ENCODE measurements at places on chromosomes 12 and 14. TPM values are rescaled to one million over a fixed set of nuclear protein-coding genes. Genes with fewer than 3 reads are reported as not detected.

The ANO4 gene
- not detected for total RNA-seq

DNA sequence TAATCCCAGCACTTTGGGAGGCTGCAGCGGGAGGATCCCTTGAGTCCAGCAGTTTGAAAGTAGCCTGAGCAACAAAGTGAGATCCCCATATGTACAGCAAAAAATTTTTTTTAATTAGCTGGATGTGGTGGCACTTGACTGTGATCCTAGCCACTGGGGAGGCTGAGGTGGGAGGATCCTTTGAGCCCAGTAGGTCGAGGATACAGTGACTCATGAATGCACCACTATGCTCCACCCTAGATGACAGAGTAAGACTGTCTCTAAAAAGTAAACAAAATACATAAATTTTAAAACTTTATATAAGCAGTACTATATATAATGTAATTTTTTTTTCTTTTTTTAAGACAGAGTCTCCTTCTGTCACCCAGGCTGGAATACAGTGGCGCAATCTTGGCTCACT, 115.4 kb downstream of the ESR2 start:
- H3K36me3 ChIP-seq = peaks cover 65% of the 10 kb centered on the region
- peak; percentile 30 for ATAC-seq
- peaks cover 12% of the 10 kb centered on the region for H3K4me1 ChIP-seq
- H3K27ac ChIP-seq = no peak overlapping the region
- H3K27me3 ChIP-seq = no peaks in the 10 kb centered on the region
- no peak overlapping the region for H3K4me3 ChIP-seq

The CLEC2D gene
- 267 TPM for total RNA-seq

- H3K36me3 ChIP-seq = peaks cover 21% of the 10 kb centered on the region
- H3K4me1 ChIP-seq = peaks cover 6% of the 10 kb centered on the region
- H3K27ac ChIP-seq = no peak overlapping the region
Measured at GRCh38 chr14:49920935-49921334, 28.1 kb downstream of the ARF6 start.

- no peak overlapping the region for H3K27ac ChIP-seq
- H3K36me3 ChIP-seq = no peaks in the 10 kb centered on the region
- H3K4me1 ChIP-seq = no peaks in the 10 kb centered on the region
Measured at GRCh38 chr14:84804468-84804867, 725.5 kb upstream of the FLRT2 start.

The SPIC gene
- not detected for total RNA-seq

The GPR68 gene
- total RNA-seq = 44.8 TPM

- H3K27ac ChIP-seq = no peak overlapping the region
- no peak overlapping the region for H3K4me3 ChIP-seq
- H3K27me3 ChIP-seq = peaks cover 3% of the 10 kb centered on the region
- H3K36me3 ChIP-seq = no peaks in the 10 kb centered on the region
Measured at GRCh38 chr12:118480235-118480634, 103.9 kb downstream of the SUDS3 start.

DNA sequence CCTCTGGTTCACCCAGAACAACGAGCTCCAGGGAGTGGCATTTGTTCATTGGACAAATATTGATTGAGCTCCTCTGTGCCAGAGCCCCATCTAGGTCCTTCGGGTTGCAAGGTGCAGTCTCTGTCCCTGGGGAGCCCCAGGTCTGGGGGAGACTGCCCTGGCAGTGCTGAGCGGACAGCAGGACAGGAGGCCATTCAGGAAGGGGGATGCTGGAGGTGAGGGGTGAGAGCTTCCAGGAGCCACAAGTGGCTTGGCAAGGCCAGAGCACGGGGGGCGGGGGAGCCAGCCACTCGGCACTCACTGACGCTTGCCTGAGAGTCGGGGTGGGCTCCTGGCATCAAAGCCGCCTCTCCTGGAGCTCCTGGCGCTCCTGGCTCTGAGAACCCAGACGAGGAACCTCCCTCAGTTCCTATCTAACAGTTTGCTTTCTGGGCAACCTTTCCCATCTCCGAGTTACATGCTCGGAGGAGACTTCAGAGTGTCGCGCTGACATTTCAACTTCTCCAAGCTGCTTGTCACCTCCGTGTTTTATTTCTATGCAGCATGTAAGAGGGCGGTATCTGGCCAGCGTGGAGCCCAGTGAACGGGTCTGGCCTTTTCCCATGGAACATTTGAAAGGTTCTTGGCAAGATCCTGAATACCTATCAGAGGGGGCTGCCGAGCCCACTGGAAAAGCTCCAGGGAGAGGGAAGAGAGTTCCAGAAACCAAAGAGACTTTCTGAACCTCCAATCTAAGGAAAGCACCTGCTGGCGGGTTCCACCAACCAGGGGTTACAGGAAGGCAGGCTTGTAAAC, 62.0 kb upstream of the BCL11B start:
- no peak overlapping the region for H3K4me3 ChIP-seq
- H3K27ac ChIP-seq = no peak overlapping the region
- peaks cover 9% of the 10 kb centered on the region for H3K27me3 ChIP-seq
- no peaks in the 10 kb centered on the region for H3K4me1 ChIP-seq

- ATAC-seq = no peak
- H3K27ac ChIP-seq = peak overlapping the region; percentile 98
- peak overlapping the region; percentile 17 for H3K4me3 ChIP-seq
Measured at GRCh38 chr12:112421363-112421762, 2.6 kb downstream of the PTPN11 start.

- H3K36me3 ChIP-seq = no peaks in the 10 kb centered on the region
- no peaks in the 10 kb centered on the region for H3K27me3 ChIP-seq
- H3K4me1 ChIP-seq = no peaks in the 10 kb centered on the region
Measured at GRCh38 chr12:97960225-97960624, 497.6 kb downstream of the RMST start.

- peaks cover 6% of the 10 kb centered on the region for H3K36me3 ChIP-seq
- peak overlapping the region; percentile 91 for H3K27ac ChIP-seq
- peak; percentile 32 for ATAC-seq
- H3K4me3 ChIP-seq = no peak overlapping the region
- peaks cover 21% of the 10 kb centered on the region for H3K4me1 ChIP-seq
Measured at GRCh38 chr12:92505254-92506231, 197.2 kb upstream of the PLEKHG7 start.

DNA sequence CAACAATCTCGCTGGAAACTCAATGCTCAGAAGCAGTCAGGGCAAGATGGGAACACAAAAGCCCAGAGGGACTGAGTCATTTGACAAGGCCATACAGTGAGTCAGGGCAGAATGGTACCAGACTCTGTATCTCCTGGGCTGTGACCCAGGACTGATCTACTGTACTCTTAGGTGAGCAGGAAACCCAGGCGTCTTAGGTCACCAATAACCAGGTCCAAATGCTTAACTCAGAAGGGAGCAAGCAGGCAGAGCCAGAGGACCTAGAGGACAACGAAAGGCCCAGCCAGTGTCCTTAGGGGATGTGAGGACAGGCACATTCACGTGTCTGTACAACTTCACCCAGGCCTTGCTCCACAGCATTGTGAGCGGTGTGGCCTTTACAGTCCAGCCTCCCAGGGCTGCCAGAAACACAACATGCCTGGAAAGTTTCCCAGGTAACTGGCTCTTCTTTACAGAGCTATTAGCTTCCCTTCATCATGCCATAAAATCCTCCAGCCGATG, 69.9 kb downstream of the ARL6IP4 start:
- H3K4me1 ChIP-seq = no peaks in the 10 kb centered on the region
- no peak overlapping the region for H3K4me3 ChIP-seq

GRCh38 chr14:101925152-101925551, 39.2 kb upstream of the DYNC1H1 start:
- H3K36me3 ChIP-seq = peaks cover 90% of the 10 kb centered on the region
- no peak for ATAC-seq
- H3K4me1 ChIP-seq = no peaks in the 10 kb centered on the region
- H3K27ac ChIP-seq = no peak overlapping the region
- no peaks in the 10 kb centered on the region for H3K27me3 ChIP-seq
- H3K4me3 ChIP-seq = no peak overlapping the region

The NELL2 gene
- 12.8 TPM for total RNA-seq
